ENCODE measurements at places on chromosomes 11 and 22.

GRCh38 chr11:47869544-47870393, 21.6 kb upstream of the NUP160 start:
- DNase-seq = no peak

DNA sequence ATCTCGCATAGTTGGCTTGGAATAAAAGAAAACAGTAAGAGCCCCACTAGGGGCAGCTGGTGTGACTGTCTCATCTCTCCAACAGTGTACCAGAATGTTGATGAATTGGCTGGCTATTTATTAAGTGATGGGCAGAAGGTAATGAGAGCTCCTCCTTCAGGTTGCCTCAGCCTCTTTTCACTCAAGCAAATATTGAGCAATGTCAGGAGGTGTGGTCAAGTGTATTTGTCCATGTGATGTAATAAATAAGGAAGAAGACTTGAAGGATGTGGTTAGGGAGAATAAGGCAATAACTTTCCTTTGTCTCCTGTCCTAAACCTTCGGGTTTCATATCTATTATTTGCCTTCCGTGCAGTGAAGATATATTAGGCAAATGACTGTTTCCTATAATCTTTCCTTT, at the start of gene TCN1:
TCN1 (minus strand) TSS at position 91 of the 400 bp plus-strand sequence; CDS start at position 74, 17 bp downstream.
- DNase-seq = no peak

- DNase-seq = no peak
Observed at GRCh38 chr11:61609000-61609979, 28.4 kb upstream of the SYT7 start.

GRCh38 chr11:7056828-7057513, 31.8 kb upstream of the RBMXL2 start:
- DNase-seq = no peak

GRCh38 chr11:34344768-34345539, 12.9 kb downstream of the ABTB2 start:
- no peak for DNase-seq

GRCh38 chr11:28491431-28491830, 383.2 kb downstream of the METTL15 start:
- DNase-seq = no peak

GRCh38 chr11:61477727-61478148, 30.8 kb upstream of the LRRC10B start:
- DNase-seq = no peak

DNA sequence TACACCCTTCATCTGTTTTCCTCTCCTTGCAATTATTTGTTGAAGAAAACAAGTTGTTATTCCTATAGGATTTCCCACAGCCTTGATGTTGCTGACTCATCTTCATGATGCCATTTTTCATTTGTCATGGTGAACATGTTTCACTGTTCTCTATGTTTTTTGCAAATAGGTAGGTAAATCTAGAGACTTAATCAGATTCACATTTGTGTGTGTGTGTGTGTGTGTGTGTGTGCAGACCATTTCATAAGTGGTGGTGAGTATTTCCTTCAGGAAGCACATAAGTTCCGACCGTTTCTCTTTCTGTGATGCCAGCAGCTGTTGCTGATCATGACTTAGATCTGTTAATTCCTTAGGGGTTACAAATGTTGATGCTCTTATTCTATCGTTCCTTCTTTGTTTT, 80.3 kb upstream of the IZUMO1R start:
- no peak for DNase-seq

- peak; percentile 87 for DNase-seq
Observed at GRCh38 chr11:68763181-68763721, 11.9 kb upstream of the TESMIN start.

- no peak for DNase-seq
Observed at GRCh38 chr11:78149646-78150045, 10.2 kb upstream of the ALG8 start.

GRCh38 chr11:127844876-127845275, 742.5 kb downstream of the ETS1 start:
- DNase-seq = no peak

DNA sequence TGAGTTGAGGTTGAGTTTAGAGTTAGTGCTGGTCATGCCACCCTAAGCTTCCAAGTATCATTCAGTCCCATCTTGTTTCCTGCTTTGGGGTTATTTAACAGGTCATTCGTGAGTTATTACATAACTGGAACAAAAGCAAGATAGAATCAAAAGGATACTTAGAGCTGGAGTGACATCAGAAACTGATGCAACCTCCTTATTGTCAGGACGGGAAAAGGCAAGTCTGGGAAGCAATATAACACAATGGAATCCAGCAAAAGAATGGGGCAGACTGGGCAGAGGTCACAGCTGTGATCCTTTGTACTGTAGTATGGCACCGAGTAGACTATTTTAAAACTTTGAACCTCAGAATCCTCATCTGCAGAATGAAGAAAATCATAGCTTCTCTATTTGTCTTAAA, 4.4 kb upstream of the PRSS23 start:
- DNase-seq = no peak

GRCh38 chr22:41603873-41604332, 14.3 kb upstream of the PMM1 start:
- no peak for DNase-seq

- DNase-seq = no peak
Observed at GRCh38 chr11:68724293-68724692, 27.0 kb downstream of the TESMIN start.

DNA sequence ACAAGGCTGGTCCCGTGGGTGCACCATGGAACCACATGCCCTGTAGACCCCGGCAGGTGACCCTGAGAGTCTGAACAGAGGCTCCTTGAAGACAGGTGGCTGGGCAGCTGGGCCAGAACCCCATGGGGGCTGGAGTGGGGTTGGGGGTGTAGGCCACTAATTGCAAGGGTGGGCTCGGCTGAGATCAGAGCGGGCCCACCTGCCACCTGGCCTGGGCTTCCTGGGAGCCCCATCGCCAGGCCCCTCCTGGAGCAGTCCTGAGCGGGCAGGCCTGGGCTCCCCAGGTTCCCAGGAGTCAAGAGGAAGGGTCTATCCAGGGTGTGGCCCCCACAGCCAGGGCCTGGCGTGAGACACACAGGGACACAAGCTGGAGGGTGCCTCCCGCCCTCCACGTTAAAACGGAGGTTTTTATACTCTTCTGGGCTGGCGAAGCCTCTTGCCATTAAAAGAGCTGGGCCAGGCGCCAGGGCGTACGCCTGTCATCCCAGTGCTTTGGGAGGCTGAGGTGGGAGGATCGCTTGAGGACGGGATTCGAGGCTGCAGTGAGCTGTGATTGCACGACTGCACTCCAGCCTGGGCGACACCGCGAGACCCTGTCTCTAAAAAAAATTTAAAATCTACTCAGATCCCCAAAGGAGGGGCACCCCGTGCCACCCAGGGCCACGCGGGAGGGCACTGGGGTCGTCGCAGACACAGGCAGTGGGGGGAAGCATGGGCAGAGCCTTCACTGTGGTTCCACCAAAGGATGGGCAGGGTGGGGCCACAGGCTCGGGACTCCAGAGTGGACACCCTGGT, 4.8 kb upstream of the TRABD start:
- no peak for DNase-seq

- DNase-seq = no peak
Observed at GRCh38 chr11:79019975-79020374, 420.9 kb downstream of the TENM4 start.

GRCh38 chr11:19995145-19995544, 165.1 kb downstream of the DBX1 start:
- no peak for DNase-seq

- no peak for DNase-seq
Observed at GRCh38 chr22:30813936-30814335, 119.3 kb downstream of the OSBP2 start.

DNA sequence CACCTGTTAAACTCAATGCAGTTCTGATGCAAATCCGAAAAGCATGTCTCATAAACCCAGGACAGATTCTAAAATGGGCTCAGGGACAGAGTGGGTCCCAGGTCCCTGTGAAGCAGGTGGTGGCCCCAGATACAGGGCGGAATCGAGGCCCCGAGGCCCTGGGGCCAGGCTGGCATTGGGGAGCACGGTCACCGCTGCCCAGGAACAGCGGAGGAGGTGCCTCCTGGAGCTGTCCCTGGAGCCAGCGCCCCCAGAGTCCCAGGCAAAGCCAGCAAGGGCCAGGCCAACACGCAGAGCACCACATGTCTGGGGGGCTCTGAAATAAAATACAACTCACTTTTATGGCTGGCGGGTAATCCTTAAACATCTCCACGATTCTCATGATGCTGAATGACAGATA, 10.0 kb upstream of the TTLL8 start:
- DNase-seq = no peak
